T-helper 17 cell (primary cell): ENCODE measurements at places on chromosomes 12 and 14.
A peak's percentile ranks its signal among the peaks of the same experiment; 100 is the strongest.

DNA sequence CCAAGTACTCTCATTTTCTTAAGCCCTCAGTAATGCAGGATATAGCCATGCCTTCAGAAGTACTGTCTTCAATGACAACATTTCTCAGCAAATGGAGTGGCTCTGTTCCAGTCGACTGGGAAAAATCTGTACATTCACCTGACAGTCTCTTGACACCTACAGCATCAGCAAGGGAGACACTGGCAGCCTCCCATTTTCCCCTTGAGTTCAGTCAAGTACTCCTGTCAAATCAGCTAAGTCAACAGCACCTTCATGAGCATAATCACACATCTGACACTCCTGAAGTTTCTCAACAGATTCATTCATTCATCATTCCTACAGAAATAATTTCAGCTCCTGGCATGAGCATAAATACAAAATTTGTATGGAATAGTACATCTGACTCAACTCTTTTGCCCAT lies 46.1 kb downstream of the INTS13 start:
- DNase-seq, result no peak

DNA sequence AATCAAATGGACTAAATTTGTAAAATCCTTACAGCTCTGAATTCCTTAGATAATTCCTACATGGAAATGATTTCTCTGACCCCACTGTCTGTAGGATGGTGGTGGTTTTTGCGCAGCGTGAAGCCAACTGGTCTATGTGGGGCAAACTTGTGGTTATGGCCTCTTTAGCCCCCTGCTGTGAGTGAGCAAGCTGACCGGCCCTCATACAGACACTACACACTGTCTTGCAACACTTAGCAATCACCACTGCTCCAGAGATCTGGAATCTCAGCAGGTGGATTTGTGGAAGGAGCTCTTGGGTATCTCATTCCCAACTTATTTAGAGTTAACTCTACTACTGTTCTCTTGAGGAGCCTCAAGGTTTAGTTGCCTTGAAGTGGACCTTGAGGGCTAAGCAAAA lies 70.2 kb downstream of the SCN8A start:
- no peak for DNase-seq

- no peak for DNase-seq
Observed at GRCh38 chr14:69208666-69209065, 17.4 kb downstream of the EXD2 start.

GRCh38 chr12:46209914-46210872 lies 58.6 kb downstream of the SLC38A1 start:
- DNase-seq, result peak; percentile 31

DNA sequence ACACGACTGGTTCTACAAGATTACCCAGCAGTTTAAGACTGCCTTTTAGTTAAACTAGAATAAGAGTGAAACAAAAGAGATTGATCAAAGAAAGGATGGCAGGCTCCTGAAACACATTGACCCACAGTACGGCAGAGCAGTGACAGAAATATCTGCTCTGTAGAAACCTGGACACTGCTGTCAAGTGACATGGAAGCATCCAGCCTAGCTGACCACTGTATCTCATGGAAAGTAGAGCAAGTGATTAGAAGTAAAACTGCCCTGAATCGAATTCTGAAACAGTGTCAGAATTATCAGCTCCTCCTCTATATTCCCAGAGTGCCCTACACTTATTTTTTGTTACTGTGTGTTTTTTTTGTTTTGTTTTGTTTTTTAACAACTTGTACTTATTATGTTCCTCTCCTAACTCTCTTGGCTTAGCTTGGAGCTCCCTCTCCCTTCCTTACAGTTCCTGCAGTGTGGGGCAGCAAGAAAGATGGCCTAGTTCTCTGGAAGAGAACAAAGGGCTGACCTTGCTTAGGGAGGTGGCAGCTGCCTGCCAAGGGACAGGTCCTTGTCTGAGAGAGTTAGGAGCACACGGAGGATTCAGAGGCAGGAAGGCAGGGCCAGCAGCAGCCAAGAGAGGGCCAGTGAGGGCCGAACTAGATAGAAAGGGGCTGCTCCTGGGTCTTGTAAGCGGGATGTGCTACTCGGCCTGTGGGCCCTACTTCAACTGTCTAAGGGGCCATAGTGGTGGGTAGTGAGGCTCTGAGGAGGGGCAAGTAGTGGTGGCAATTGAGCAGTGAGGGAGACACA lies 97.2 kb downstream of the PTPRR start:
- DNase-seq, result no peak

- DNase-seq, result no peak
Observed at GRCh38 chr14:90332271-90332584, 487 bp upstream of the NRDE2 start.

GRCh38 chr12:82430541-82431145 lies 72.3 kb downstream of the METTL25 start:
- DNase-seq, result no peak

DNA sequence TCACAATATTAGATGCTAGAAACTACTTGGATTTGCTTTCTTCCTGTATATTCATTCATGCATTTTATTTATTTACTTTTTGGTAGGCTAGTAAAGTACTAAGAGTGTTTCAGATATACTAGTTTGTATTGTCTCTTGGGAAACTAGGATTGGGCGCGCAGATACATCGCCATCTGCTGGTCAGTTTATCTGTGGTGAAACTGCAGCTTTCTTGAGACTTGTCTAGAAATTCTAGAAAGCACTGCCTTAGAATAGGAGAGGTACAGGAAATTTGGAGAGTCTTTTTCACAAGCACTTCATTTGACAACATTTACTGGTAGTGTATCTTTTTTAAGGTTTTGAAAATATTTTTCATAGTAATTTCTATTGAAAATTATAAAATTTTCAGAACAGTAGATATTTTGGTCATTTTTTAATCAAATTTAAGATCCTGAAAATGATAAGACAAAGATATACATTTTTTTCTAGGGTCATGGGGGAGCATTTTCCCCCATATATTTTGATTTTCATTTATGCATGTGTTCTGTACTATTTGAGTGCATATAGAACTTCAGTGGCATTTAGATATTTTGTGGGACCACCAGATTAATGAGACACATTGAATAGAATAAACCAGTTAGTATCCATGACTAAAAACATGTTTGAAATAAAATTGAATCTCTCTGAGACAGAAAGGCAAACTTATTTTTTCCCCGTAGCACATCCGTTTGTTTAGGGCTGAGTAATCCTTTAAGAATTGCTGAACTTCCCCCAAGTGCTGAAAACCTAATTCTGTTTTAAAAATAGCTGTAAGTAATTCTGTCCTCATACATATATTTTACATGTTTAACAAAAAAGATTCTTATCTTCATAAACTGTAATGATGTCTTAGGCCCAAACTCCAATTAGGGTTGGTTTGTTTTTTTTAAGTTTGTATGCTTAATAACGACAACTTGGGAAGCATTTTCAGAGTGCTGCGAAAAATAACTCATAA lies 44.5 kb downstream of the SLC38A6 start:
- no peak for DNase-seq

DNA sequence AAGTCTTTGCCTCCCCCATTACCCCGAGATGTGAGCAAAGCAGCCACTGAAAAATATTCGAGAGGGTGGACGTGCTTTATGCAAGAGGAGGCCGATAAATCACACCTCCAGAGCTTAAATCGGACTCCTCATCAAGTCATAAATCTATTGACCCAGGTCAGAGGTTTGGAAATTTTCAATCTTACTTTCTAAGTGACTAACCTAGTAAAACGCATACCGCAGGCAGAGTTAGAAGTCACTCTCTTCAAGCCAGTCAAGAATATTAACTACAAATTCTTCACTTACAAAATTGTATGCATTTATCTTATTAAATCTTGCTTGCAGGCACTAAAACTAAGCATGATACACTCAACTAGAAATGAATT lies 34.9 kb downstream of the GPHB5 start:
- DNase-seq, result no peak

- peak; percentile 33 for DNase-seq
Observed at GRCh38 chr12:96985515-96986362, 78.7 kb downstream of the NEDD1 start.

- no peak for DNase-seq
Observed at GRCh38 chr12:124668602-124669001, 101.2 kb upstream of the NCOR2 start.

- DNase-seq, result no peak
Observed at GRCh38 chr14:38549564-38549963, 293.7 kb upstream of the CLEC14A start.

GRCh38 chr12:122422730-122423257 lies 325 bp upstream of the CLIP1 start:
- no peak for DNase-seq

- DNase-seq, result peak; percentile 9
Observed at GRCh38 chr12:56300644-56301464, 724 bp upstream of the CS start.

GRCh38 chr14:78425782-78426181 lies 255.6 kb downstream of the NRXN3 start:
- no peak for DNase-seq

GRCh38 chr14:104361921-104362681 lies 217.5 kb upstream of the C14orf180 start:
- DNase-seq, result peak; percentile 3
